Astrocyte (in vitro differentiated cells and primary cell): ENCODE measurements at places on chromosomes 6 and 20.

- peak; percentile 35 for DNase-seq
These were observed 39.2 kb downstream of the GNAS start for GRCh38 chr20:58891718-58892140.

GRCh38 chr6:81820980-81821379 lies 68.5 kb upstream of the TENT5A start:
- peak; percentile 35 for DNase-seq

DNA sequence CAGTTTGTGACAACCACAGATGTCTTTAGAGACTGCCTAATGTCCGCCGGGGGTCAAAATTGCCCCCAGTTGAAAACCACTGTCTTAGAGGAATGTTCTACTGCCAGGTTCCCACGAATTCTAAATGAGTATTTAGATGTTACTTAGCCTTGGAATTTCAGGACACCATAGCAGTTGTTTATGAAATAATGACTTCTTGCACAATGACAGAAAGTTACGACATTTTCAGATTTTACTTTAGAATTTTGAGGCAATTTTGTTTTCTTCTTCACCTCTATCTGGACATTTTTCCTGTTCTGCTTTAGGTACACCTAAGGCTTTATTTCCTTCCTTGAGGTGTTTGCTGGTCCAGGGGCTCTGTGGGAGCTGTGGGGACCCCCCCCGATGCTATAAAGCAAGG lies 83.4 kb downstream of the CCDC170 start:
- DNase-seq, result no peak

- no peak for DNase-seq
These were observed 21.5 kb downstream of the FOXP4 start for GRCh38 chr6:41567684-41568083.

DNA sequence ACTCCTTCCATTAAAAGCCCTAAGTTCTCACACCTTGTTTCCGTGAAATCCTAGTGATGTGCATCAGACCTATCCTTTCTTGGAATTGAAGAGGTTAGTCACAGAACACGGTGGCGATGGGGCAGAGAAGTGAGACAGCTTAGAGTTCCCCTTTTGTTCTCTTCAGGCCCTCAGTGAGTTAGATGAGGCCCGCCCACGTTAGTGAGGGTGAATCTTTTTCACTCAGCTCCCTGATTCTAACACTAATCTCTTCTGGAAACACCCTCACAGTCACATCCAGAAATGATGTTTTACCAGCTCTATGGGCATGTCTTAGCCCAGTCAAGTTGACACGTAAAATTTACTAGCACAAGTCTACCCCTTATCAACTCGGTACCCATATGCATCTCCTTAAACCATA lies 172.7 kb upstream of the NOX3 start:
- DNase-seq, result no peak

GRCh38 chr6:158798311-158798710 lies 20.9 kb downstream of the EZR start:
- no peak for DNase-seq

DNA sequence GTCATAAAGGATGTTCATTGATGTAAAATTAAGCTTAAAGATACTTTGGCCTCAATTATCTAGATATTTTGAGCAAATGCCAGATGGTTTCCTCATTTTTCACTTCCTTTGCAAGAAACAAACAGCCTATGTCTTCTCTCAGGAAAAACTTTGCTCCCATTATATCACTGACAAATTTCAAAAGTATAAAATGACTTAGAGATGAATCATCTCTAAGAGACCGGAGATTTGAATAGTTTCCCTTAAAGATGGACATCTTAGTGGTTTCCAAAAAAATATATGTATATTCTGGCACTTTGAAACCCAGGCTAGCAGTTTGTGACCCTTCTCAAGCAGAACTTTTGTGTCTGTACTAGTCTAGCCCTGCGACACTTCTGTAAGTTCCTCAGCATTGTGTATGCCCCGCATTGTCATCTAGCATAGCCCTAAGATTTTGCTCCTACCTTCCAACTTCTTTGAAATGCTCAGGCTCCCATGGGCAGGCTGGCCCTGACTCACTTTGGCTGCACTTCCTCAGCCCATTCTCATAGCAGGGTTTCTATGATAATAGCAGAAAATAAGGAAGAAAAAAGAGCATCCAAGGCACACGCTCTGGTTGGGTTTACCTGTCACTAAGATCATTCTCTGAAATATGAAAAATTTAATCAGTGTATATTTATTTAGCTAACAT lies 25.7 kb upstream of the POU3F2 start:
- DNase-seq, result peak; percentile 69

- no peak for DNase-seq
These were observed 53.0 kb downstream of the FLRT3 start for GRCh38 chr20:14284443-14284842.

DNA sequence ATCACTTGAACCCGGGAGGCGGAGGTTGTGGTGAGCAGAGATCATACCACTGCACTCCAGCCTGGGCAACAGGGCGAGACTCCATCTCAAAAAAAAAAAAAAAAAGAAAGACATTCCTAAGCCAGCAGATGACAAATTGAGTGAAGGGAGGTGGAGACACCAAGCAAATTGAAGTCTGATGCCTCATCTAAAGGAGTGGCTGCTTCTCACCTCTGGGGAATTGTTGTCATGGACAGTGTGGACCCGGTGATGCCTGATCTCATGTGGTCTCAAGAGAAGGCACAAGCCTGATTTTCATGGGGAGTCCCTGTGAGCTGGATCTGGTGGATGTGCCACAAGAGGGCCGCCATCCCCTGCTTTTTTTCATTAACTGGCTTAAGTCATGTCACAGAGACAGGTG lies 272.0 kb downstream of the ZNF217 start:
- DNase-seq, result no peak

- DNase-seq, result peak; percentile 78
These were observed 31.8 kb upstream of the GMPR start for GRCh38 chr6:16206595-16207037.

GRCh38 chr6:31795616-31796298 lies at the start of gene VARS1:
Gene VARS1, minus strand, starts transcription at chr6:31795752. Its CDS starts 535 bp downstream, at chr6:31795217.
- DNase-seq, result peak; percentile 72

- no peak for DNase-seq
These were observed 281.4 kb upstream of the SOX4 start for GRCh38 chr6:21312118-21312517.

DNA sequence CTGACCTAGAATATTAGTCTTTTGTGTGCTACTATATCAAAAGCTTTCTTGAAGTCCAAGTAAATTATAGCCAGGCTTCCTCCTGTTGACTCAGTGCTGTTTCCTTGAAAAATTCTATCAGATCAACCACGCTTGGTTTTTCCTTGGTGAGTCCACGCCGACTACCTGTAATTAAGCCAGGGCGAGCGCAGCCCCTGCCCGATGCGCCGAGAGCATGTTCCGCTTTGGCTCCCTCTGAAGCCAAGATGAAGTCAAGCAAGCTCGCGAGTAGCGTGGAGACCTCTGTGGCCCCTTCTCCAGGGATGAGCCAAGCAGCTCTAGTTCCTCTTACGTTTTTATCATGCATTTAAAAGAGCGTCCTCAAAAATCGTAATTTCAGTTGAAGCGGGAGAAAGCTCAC lies 641.2 kb downstream of the CDH26 start:
- DNase-seq, result no peak

GRCh38 chr6:169044381-169045230 lies 209.0 kb downstream of the THBS2 start:
- DNase-seq, result no peak
